ENCODE measurements at places on chromosomes 2 and 18. TPM values are rescaled to one million over a fixed set of nuclear protein-coding genes. Genes with fewer than 3 reads are reported as not detected.

The IGFBP2 gene
- total RNA-seq, result 2.7 TPM

- H3K36me3 ChIP-seq, result no peaks in the 10 kb centered on the region
- DNase-seq, result no peak
- peak overlapping the region; percentile 91 for H3K27ac ChIP-seq
Observed at GRCh38 chr2:181308766-181309515, 148.2 kb upstream of the ITGA4 start.

DNA sequence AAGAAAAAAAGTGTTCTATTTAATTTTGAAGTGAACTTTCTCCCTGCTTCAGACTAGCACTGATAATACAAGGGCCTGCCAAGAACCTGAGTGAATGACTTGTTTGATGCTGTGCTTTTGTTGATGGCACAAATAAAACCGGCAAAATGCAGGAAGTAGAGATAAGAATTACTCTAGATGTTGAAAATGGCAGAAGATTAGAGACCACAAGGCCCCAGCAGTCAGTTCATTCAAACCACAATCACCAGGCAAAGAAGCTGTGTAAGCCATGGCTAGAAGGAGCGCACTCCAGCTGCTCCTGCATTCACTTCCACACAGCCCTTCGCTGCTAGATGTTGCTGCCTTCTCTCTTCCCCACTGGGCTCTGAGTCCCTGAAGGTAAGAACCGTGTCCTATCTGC is 297.1 kb downstream of the AGPS start:
- no peak for DNase-seq
- H3K27me3 ChIP-seq, result peaks cover 3% of the 10 kb centered on the region
- no peak overlapping the region for H3K27ac ChIP-seq
- no peak overlapping the region for H3K4me3 ChIP-seq
- no peaks in the 10 kb centered on the region for H3K36me3 ChIP-seq

GRCh38 chr2:135785032-135785431 is 43.4 kb downstream of the UBXN4 start:
- H3K27me3 ChIP-seq, result no peaks in the 10 kb centered on the region
- H3K4me3 ChIP-seq, result no peak overlapping the region
- no peaks in the 10 kb centered on the region for H3K4me1 ChIP-seq

- no peak overlapping the region for H3K27ac ChIP-seq
- DNase-seq, result no peak
- H3K4me1 ChIP-seq, result no peaks in the 10 kb centered on the region
- no peaks in the 10 kb centered on the region for H3K27me3 ChIP-seq
Observed at GRCh38 chr2:207014424-207014823, 75.1 kb downstream of the CPO start.

The HOXD3 gene
- not detected for total RNA-seq

The MROH2A gene
- not detected for total RNA-seq

DNA sequence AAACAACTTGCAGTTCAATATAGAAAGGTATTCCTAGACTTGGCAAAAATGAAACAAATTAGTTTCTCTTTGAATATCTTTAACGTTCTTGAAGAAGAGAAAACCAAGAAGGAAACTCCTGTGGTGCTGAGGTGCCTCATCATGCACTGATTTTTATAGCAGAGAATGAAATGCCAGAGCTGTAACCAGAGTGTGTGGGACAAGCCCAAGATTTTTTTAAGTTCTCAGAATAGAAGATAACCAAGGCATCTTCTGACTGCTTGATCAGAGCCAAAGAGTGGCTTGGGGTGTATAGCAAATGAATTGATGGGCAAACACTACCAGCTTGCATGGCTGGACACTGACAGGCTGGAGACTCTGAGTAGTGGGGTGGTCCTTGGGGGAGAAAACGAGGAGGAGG is 7.9 kb downstream of the FHOD3 start:
- DNase-seq, result no peak
- peaks cover 48% of the 10 kb centered on the region for H3K27me3 ChIP-seq
- no peak overlapping the region for H3K27ac ChIP-seq
- no peaks in the 10 kb centered on the region for H3K36me3 ChIP-seq
- no peak overlapping the region for H3K4me3 ChIP-seq

- H3K4me3 ChIP-seq, result no peak overlapping the region
- no peak for DNase-seq
- H3K27me3 ChIP-seq, result no peaks in the 10 kb centered on the region
Observed at GRCh38 chr2:63764630-63765029, 77.1 kb upstream of the UGP2 start.

DNA sequence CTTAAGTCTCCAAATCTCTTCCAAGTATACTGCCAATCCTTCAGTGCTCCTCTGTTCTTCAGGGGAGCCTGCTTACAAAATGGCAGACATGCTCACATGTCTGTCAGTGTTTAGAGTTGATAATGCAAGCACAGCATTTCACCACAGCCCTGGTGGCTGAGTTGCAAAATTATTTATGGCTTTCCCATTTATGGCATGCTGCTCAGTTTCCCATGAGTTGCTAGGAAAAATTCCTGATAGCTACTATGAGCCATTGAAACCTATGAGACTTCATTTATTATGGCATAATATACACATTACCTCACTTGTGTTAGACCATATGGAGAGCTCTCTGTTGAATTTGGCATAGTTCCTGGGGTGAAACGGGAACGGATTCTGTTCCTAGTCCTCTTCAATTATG is 448.7 kb upstream of the TCF4 start:
- H3K27ac ChIP-seq, result no peak overlapping the region
- no peaks in the 10 kb centered on the region for H3K4me1 ChIP-seq
- H3K4me3 ChIP-seq, result no peak overlapping the region
- DNase-seq, result no peak
- no peaks in the 10 kb centered on the region for H3K36me3 ChIP-seq

- peak within 1 kb of the TSS; percentile 49 for H3K4me3 ChIP-seq
- H3K4me1 ChIP-seq, result peaks cover 9% of the 10 kb centered on the region
- DNase-seq, result peak; percentile 67
- peaks cover 58% of the 10 kb centered on the region for H3K27me3 ChIP-seq
- H3K27ac ChIP-seq, result no peak within 1 kb of the TSS
Observed at GRCh38 chr2:120735746-120736170, at the start of gene GLI2. Gene GLI2, plus strand, starts transcription at chr2:120735868. Its CDS starts 61,453 bp downstream, at chr2:120797321.

- peaks cover 4% of the 10 kb centered on the region for H3K36me3 ChIP-seq
- H3K4me3 ChIP-seq, result no peak overlapping the region
- H3K4me1 ChIP-seq, result peaks cover 27% of the 10 kb centered on the region
Observed at GRCh38 chr2:37602040-37602439, 69.4 kb downstream of the CDC42EP3 start.

The UBXN2A gene
- 7.6 TPM for total RNA-seq

- no peaks in the 10 kb centered on the region for H3K4me1 ChIP-seq
- no peaks in the 10 kb centered on the region for H3K27me3 ChIP-seq
- no peak overlapping the region for H3K4me3 ChIP-seq
- no peaks in the 10 kb centered on the region for H3K36me3 ChIP-seq
- no peak overlapping the region for H3K27ac ChIP-seq
- DNase-seq, result no peak
Observed at GRCh38 chr2:133061874-133062593, 392.0 kb upstream of the LYPD1 start.

The CEP192 gene
- 32.7 TPM for total RNA-seq

DNA sequence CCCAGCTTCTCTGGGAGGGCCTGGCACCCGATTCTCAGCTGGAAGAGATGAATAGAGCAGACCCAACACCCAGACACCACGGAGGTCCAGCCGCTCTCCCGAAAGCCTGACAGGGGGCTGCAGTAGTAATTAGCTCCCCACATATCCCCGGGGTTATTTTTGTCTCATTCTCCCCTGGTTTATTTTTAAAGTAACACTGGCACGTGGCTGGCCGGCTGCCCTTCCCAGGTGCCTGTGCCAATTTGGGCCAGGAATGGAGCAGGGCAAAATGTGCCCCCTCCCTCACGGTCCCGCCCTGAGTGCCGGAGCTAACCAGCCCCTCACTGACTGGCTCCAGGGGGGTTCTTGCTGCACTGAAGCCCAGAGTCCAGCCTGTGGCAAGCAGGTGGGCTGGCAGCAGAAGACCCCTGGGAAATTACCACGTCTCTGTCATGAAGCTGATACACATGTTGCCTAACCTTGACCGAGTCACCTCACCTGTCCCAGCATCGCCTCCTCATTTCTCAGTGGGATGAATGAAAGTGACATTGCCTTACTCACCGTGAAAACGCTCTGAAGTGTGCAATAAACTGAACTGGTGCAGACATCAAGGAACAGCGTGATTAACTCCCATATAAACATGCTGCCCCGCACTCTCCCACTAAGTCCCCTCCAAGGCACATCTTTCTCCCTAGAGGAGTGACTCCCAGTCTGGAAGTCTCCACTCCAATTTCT is 18.4 kb downstream of the KCNK3 start:
- DNase-seq, result no peak
- H3K27ac ChIP-seq, result no peak overlapping the region
- no peaks in the 10 kb centered on the region for H3K4me1 ChIP-seq

GRCh38 chr18:35089891-35090550 is 48.8 kb downstream of the MAPRE2 start:
- H3K4me3 ChIP-seq, result no peak overlapping the region
- H3K4me1 ChIP-seq, result peaks cover 42% of the 10 kb centered on the region
- DNase-seq, result no peak

DNA sequence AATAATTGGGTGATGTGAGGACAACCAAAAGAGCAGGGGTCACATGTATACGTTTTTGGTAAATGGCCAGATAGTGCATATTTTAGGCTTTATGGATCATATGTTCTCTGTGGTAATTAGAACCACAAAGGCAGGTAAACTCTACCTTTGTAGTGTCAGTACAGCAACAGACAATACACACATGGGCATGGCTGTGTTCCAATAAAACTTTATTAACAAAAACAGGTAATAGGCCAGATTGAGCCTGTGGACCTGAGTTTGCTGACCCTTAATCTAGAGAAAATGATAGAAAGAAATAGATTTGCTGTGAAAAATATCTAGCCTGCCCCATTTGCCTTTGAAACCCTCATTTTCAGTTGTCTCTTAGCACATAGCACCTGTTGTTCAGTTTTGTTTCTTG is 177.2 kb upstream of the CXCR4 start:
- H3K4me1 ChIP-seq, result peaks cover 14% of the 10 kb centered on the region
- no peak overlapping the region for H3K27ac ChIP-seq
- no peak overlapping the region for H3K4me3 ChIP-seq
- no peak for DNase-seq
- H3K36me3 ChIP-seq, result no peaks in the 10 kb centered on the region
- H3K27me3 ChIP-seq, result no peaks in the 10 kb centered on the region

- peaks cover 6% of the 10 kb centered on the region for H3K36me3 ChIP-seq
- no peak for DNase-seq
- no peak overlapping the region for H3K4me3 ChIP-seq
- H3K4me1 ChIP-seq, result no peaks in the 10 kb centered on the region
- H3K27me3 ChIP-seq, result no peaks in the 10 kb centered on the region
- H3K27ac ChIP-seq, result no peak overlapping the region
Observed at GRCh38 chr2:174085781-174086180, 120.6 kb upstream of the SP3 start.

GRCh38 chr2:31256611-31257382 is 22.8 kb downstream of the EHD3 start:
- H3K36me3 ChIP-seq, result peaks cover 2% of the 10 kb centered on the region
- no peak for DNase-seq
- no peaks in the 10 kb centered on the region for H3K27me3 ChIP-seq
- no peak overlapping the region for H3K4me3 ChIP-seq

DNA sequence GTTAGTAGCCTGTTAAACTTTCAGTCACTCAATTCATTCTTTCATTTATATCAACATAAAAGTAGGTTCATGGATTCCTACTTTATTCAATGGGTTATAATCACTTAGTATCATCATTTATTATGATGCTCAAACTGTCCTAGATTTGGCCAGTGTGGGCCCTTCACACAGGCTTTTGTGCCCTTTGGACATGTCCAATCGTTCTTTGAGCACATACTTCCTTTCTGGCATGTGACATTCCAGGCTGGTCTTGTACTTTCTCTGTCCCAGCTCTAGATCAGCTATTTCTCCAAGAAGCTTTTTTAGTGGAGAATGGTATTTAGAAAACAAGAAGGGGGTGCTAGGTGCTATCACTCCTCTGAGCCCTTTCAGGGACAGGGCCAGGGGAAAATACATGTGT is 11.5 kb downstream of the POLR1A start:
- H3K27me3 ChIP-seq, result no peaks in the 10 kb centered on the region
- no peak overlapping the region for H3K4me3 ChIP-seq
- H3K4me1 ChIP-seq, result peaks cover 9% of the 10 kb centered on the region
- peaks cover 43% of the 10 kb centered on the region for H3K36me3 ChIP-seq

GRCh38 chr2:69298261-69298660 is 88.8 kb downstream of the GFPT1 start:
- no peak for DNase-seq
- peaks cover 3% of the 10 kb centered on the region for H3K27me3 ChIP-seq
- no peak overlapping the region for H3K27ac ChIP-seq
- H3K36me3 ChIP-seq, result no peaks in the 10 kb centered on the region

The MCFD2 gene
- 30.2 TPM for total RNA-seq

The CCT7 gene
- 705 TPM for total RNA-seq

GRCh38 chr2:165686800-165687199 is 107.2 kb downstream of the GALNT3 start:
- H3K4me1 ChIP-seq, result no peaks in the 10 kb centered on the region
- no peak overlapping the region for H3K4me3 ChIP-seq
- H3K36me3 ChIP-seq, result no peaks in the 10 kb centered on the region
- no peak for DNase-seq
- H3K27ac ChIP-seq, result no peak overlapping the region
- peaks cover 7% of the 10 kb centered on the region for H3K27me3 ChIP-seq

DNA sequence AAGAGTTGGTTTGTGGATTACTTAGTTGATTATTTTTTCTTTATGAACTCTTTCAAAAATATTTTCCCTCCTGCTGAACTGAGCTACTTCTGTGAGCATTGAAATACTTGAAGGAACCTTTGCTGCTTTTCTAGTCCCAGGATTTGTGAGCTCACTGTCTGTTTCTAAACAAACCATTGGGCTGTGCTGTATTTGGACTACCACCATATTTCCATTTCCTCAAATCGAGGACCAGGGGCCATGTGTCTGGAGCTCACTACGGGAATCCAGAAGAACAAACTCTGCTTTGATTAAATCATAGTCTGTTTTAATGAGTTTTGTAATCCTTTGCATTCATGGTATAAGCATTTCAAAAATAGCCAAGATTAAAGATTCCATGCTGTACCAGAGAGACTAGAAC is 1.3 kb downstream of the MRPL33 start:
- no peak for DNase-seq
- peaks cover 41% of the 10 kb centered on the region for H3K4me1 ChIP-seq
- no peaks in the 10 kb centered on the region for H3K27me3 ChIP-seq
- peak overlapping the region; percentile 59 for H3K27ac ChIP-seq
- peaks cover 12% of the 10 kb centered on the region for H3K36me3 ChIP-seq
- peak overlapping the region; percentile 70 for H3K4me3 ChIP-seq

GRCh38 chr2:235463893-235464292 is 29.9 kb upstream of the AGAP1 start:
- peaks cover 16% of the 10 kb centered on the region for H3K27me3 ChIP-seq
- H3K4me1 ChIP-seq, result no peaks in the 10 kb centered on the region
- H3K27ac ChIP-seq, result no peak overlapping the region
- no peaks in the 10 kb centered on the region for H3K36me3 ChIP-seq
- H3K4me3 ChIP-seq, result no peak overlapping the region

The ANKRD29 gene
- not detected for total RNA-seq

- peaks cover 14% of the 10 kb centered on the region for H3K36me3 ChIP-seq
- H3K27ac ChIP-seq, result peak overlapping the region; percentile 51
- H3K27me3 ChIP-seq, result no peaks in the 10 kb centered on the region
- H3K4me1 ChIP-seq, result peaks cover 58% of the 10 kb centered on the region
Observed at GRCh38 chr18:77077941-77078689, 54.5 kb downstream of the MBP start.

The TFPI gene
- total RNA-seq, result not detected

GRCh38 chr18:40606996-40607395 is 1348.0 kb upstream of the PIK3C3 start:
- H3K4me1 ChIP-seq, result no peaks in the 10 kb centered on the region
- no peak overlapping the region for H3K27ac ChIP-seq
- no peaks in the 10 kb centered on the region for H3K36me3 ChIP-seq
- no peaks in the 10 kb centered on the region for H3K27me3 ChIP-seq
- H3K4me3 ChIP-seq, result no peak overlapping the region

- DNase-seq, result peak; percentile 74
- peaks cover 39% of the 10 kb centered on the region for H3K36me3 ChIP-seq
- peak overlapping the region; percentile 88 for H3K27ac ChIP-seq
- no peaks in the 10 kb centered on the region for H3K27me3 ChIP-seq
Observed at GRCh38 chr2:207624185-207625013, 795 bp downstream of the METTL21A start.

Measured in activated naive CD4-positive, alpha-beta T cell treated with anti-CD3 and anti-CD28 coated beads for 36 hours (primary cell).